CD4-positive, alpha-beta T cell treated with Interleukin-6 for 4 hours (primary cell): ENCODE measurements at places on chromosomes 1 and 21.

DNA sequence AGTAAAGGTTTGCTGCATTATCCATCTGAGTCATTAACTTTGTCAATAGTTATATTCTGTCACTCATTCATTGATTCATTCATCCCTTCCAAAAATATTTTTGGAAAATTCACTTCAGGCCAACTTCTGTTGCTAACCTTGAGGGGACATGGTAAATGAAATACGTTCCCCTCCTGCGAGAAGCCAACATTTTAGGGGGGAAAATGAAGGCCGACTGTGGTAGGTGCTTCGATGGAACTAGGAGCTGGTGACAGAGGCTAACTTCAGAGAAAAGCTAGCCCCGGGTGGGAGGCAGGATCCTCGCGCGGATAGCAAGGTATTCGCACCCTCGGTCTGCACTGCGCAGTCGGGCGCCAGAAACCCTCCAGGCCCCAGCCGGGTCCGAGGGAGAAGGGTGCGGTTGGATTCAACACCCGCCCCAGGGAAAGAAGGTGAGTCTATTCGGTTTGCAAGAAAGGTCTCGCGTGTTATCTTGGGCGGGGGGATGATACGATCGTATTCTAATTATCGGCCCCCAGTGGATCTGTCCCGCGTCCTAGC lies 646 bp upstream of the RRP15 start:
- no peak for DNase-seq

DNA sequence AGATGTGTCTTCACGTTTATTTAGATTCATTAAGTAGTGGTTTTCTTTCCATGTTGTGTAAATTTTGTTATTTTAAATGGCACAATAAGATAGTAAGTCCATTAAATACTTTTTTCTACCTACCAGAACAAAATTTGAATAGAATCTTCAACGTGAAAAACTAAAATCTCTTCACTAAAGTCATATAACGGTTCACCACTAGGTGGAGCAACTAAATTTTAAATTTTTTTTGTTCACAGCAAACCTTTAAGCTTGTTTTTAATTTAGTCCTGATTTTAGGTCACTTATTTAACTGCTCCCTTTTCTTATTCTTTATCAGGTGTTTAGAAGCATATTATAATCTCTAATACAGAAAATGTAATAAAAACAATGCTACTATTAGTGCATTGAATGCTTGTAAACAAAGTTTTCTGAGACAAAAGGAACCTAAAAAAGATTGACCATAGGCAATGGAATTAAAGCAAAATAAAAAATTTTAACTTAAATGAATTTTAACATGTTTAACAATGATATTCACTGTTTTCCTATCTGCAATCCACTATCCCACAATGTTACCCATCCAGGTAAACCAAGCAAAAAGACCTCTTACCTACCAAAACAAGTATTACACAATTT lies 28.3 kb upstream of the PKN2 start:
- no peak for DNase-seq

DNA sequence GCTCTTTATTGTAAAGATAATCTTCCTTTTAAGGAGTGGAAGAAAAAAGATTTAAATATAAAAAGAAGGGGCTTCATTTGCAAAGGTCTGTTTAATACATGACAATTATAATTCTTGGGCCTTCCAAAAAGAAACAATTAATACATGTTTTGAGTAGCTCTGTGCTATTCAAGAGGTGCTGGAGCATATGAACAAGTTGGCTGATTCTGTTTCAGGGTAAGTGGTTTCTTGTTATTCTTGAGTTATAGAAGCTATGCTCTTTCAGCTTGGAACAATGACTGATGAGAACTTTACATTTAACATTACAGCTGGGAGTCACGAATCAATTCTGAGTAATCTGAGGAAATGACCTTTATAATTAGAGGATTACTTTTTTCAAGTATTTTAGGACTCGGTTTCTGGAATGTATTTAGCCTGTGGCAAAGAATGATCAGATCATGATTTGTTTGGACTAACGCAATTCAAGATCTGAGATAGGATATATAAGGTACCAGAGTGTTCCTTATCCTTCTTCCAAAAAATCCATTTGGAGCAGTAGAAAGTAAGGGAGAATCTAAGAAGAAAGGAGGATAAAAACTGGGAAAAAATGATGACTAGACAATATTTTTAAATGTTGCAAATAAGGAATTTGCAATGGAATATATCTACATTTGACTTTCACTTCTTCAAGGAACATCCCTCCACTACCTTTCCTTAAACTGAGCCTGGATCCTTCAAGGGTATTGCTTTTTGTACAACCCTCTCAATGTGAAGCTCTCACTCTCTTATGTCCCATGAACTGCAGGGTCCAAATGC lies 77.1 kb upstream of the KCTD3 start:
- no peak for DNase-seq

- DNase-seq = no peak
Observed at GRCh38 chr1:203127666-203128430, at the start of gene ADORA1. Gene ADORA1, plus strand, starts transcription at chr1:203127726. Its CDS starts 1,116 bp downstream, at chr1:203128842.

- no peak for DNase-seq
Observed at GRCh38 chr1:35888255-35888654, 5.2 kb downstream of the AGO1 start.

DNA sequence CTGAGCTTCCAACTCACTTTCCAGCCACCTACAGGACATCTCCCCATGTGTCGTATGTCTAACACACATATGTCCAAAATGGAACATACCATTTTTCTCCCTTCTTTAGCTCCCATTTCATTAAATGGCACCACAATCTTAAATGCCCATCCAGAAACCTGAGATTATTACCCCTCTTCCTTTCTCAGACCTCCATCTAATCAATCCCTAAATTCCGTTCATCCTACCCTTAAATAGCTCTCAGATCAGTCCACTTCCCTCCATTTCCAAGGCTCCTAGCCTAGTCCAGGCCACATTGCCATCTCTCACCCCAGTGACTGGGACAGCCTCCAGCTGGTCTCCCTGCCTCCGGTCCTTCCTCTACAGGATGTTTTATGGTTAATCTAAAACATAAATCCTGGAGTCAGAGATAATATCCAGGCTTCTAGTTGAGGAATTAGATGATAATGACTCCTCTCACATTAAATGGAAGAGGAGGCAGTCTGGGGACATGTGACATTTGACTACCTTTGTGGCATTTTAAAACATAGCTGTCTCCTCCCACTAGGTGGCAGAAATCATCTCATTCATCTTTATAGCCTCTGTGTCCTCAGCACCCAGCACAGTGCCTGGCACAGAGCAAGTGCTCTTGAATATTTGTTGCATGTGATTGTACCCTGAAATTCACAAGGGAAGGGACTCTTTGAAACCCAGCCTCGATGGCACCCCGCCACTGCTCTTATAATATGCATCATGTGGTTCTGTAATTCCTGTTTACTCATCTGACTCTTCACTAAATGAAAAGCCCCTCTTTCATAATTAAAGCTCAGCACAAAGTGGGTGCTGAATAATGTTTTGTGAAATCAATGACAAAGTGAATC lies 102.3 kb downstream of the TMEM53 start:
- peak; percentile 30 for DNase-seq

- no peak for DNase-seq
Observed at GRCh38 chr1:3819771-3820200, 23.5 kb upstream of the LRRC47 start.

GRCh38 chr1:204219971-204220616 lies 6.3 kb upstream of the GOLT1A start:
- DNase-seq = no peak

DNA sequence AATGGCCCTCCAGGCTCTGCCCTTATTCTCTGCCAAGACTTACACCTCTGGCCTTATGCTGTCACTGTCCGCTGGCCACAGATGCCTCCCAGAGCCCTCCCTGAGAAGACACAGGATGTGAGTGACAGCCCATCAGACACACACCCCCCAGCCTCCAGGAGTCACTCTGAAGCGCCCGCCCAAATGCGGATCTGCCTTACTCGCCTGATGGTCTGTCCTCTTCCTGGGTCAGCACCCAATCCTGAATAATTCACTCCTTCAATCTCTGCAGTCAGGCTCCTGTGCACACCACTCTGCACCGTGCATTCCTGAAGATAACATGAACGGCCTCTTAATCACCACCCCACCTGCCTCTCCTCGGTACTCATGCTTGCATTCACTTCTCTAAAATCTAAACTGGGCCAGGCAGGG lies 14.7 kb downstream of the CLSTN1 start:
- no peak for DNase-seq

DNA sequence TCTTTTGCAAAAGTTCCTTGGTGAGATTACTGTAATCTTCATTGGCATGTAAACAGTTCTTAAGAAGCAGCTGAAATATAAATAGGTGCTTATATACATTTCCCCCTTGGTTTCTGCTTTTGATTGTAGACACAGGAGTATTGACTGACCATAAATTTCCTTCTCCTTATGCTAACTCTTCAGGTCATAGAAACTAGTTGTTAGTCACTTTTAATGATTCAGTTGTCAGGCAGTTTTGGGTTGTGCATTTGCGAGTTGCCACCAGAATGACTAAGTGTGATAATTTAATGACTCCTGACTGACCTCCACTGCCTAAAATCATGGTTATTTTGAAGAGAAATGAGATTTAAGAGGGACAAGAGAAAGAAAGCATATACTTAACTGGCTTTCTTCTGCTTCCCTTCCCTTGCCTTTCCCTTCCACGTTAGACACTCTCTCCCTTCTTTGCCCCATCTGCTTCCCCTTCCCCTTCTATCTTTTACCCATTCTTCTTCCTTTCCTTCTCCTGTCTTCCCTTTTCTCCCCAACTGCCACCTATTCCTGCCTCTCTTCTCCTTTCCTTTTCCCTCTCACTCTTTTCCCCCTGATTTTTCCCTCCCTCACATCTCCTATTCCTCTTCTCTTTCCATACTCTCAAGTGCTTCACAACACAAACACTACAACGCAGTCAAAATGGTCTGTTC lies 12.3 kb downstream of the ZMPSTE24 start:
- no peak for DNase-seq

DNA sequence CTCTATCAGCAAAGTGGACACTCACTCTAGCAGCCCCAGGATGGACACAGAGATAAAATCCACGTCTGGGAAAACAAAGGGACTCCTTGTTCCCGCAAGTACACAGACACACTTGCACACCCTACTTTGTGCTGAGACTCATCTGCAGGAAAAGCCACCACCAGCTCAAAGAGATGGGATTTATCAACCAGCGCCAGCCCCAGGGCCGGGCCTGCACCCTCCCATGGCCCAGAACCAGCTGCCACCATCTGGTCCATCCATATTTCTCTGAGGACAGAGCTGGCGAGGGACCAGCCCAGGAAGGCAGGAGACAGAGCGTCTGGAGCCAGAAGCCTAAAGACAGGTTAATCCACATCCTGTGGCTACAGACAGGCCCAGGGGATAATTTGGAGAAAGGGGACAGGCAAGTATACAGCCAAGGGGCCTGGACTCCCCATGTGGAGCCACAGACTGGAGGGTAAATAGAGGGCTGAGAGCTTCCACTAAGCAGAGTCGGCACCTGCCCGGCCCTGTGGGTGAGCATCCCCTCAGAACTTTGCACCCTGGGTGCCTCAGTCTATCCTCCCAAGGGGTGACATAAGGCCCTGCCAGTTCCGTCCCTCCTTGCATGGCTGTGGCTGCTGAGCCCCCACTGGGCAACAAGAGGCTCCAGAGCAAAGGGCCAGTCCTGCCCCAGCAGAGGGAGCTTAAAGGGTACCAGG lies 233.9 kb downstream of the PTPRU start:
- no peak for DNase-seq

DNA sequence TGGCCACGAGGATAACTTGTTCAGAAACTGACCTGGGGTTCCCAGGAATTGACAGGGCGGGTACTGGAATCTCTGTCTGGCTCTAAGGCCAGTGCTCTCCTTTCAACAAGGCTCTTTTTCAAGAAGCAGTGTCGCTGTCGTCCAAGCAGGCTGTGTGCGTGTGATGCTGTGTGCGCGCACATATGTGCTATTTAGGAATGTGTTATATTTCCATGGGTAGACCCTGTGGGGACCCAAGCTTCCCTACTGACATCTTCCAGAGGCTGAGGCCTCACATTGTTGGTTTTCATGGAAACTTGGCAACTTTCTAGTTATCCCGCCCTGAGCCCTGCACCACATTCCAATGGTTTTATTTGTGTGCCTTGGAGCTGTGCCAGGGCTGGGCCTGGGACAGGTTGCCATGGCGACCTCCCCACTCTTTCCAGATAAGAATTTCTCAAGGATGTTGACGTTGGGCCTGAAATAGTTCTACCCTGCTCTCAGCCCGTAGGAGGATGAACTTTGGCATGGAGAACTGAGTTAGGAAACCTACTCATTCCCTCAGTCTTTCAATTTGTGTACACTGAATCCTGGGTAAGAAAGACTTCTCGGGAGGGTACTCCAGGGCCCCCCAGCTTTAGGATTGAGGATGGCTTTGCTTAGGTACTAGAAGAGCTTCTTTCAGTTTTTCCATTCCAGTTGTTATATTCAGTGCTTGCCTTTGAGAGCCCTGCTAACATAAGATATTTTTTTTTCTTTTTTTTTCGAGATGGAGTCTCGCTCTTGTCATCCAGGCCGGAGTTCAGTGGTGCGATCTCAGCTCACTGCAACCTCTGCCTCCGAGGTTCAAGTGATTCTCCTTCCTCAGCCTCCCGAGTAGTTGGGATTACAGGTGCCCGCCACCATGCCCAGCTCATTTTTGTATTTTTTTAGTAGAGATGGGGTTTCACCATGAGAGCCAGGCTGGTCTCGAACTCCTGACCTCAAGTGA lies 38.8 kb upstream of the SRSF10 start:
- DNase-seq = no peak

- DNase-seq = no peak
Observed at GRCh38 chr1:207429963-207430362, 24.2 kb upstream of the CR2 start.

DNA sequence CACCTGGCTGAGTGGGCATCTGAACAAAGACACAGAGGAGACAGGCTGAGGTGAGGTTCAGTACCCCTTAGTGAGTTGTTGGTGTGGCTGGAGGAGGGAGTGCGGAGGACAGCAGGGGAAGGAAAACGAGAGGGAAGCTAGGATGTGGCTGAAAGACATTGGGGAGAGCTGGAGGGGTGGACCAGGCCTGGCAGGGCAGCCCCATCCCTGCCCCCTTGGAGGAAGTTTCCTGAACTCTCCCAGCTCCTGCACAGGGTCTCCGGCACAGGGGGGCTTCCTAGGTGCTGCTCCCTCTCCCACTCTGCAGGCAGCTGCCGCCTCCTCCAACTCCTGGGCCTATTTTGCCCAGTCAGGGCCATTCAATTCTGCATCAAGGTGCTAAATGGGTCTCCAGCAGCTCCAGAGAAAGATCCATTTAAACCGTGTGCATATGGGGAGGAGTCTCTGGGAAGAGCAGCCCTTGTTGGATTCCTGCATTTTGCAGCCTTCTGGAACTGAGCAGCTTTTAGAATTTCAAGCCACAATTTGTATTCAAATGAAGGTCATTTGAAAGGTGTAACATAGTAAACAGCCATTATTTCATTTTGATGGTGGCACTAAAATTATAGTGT lies 193.9 kb downstream of the CAMTA1 start:
- DNase-seq = no peak
